ENCODE measurements at places on chromosomes 4 and X.
A peak's percentile ranks its signal among the peaks of the same experiment; 100 is the strongest.

- no peak for DNase-seq
Observed at GRCh38 chr4:26877406-26877805, 16.8 kb downstream of the STIM2 start.

DNA sequence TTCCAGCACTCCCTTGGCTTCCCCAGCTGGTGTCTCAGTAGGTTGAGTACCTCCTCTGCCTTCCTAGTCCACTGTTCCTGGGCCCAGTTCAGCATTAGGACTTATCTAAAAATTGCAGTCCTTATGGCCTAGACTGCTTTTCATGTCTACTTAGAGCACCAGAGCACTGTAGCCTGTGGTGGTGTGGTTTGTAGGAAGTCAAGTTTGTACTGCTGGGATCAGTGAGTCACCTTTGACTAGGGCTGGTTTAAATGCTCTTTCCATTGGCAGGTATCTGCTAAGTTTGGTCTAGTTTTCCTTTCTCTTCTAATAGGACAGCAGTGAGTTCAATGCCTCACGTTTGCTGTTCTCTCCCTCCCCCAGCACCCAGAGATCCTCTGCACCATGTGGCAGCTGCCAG lies 233.6 kb upstream of the WDFY3 start:
- DNase-seq: peak; percentile 10

DNA sequence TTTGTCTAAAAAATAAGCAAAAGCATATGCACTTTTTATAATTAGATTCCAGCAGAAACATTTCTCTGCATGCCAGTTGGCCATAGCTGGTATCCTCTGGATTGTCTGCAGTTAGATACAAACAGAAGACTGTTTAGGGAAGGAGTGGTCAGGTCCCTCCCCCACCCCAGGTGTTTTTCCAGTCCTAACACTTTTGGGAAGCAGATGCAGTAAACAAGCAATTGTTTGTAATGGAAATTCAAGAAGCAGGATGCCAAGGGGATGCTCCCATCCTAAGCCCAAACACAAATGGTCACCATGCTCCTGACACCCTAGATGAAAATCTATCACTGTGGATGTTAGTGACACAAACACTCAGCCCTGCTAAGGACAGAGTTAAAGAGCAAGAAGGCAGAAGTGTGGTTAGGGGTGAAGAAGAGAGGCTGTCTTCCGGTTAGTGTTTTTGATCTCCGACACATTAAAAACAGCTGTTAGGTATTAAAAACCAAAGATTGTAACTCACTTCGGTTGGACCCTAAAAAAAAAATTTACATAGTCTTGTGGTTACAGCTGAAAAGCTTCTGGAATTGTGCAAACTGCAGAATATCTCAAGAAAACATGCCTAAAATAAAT lies 7.9 kb downstream of the LEF1 start:
- DNase-seq: no peak

GRCh38 chr4:165627548-165627947 lies 245.5 kb upstream of the TLL1 start:
- DNase-seq: no peak

DNA sequence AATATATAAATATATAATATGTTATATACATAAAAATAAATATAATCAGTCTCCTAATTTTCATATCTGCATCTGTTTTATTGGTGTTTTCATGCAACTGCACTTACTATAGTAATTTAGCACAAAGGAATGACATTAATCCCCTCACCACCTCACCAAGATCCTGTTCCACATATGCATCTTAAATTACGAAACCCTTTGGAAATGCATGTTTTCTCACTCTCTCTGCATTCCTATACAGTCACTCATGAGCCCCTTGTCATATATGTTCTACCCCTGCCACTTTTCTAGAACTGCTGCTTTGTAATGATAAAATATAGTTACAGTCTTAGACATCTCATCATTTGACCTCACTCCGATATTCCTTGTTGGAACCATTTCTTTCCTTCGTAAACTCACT lies 728.7 kb upstream of the SLIT2 start:
- DNase-seq: no peak

DNA sequence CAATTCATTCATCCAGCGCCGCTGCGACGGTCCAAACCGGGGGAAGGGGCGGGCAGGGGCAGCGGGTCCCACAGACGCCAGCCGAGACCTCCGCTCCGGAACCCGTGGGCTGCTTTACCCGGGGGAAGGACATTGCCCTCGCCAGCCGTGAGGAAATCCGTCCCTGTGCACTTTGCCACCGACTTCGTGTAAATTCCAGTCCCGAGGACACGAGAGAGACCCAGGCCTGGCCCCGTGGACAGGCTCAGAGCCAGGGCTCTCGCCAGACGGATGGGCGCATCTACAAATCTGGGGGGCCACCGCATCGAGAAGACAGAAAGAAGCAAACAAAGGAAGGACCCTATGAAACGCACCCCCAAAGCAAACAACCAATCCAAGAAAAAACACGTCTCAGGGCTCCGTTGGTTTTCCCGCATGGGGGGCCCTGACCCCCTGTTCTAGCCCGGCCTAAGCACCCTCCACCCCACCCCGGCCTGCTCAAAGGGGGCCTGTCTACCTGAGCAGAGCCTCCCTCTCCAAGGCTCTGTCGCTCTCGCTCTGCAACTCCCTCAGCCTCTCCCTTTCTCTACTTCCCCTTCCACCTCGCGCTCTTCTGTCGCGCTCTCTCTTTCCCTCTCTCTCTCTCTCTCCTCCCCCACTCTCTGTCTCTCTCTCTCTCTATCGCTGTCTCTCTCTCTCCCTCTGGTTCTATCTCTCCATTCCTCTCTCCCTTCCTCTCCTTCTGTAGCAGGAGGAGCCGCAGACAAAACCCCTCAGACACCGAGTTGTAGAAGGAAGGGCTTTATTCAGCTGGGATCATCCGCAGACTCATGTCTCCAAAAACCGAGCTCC lies 11.3 kb downstream of the FRG2 start:
- DNase-seq: no peak

DNA sequence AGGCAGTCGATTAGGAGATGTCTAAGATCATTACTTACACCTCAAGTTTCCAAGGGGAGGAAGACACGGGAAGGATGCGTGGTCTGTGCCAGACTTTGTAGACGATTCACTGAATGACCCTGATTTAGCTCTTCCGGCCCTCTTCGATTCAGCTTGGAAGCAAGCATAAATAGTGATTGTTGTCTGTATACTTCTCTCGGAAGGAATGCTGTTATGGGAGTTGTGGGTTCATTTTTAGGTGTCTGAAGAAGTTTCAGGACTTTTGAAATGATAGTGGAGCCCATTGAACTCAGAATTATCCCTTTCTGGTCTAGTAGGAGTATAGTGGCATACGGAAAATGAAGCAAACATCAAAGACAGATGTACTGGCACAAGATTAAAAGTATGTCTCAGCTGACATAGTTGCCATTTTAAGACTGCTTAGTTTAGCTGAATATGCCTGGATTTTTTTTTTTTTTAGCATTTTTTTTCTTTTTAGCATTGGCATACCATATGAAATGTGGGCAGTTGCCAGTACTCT lies 1.0 kb upstream of the ANKRD17 start:
- DNase-seq: no peak

- no peak for DNase-seq
Observed at GRCh38 chr4:2799224-2799911, 6.5 kb downstream of the SH3BP2 start.

DNA sequence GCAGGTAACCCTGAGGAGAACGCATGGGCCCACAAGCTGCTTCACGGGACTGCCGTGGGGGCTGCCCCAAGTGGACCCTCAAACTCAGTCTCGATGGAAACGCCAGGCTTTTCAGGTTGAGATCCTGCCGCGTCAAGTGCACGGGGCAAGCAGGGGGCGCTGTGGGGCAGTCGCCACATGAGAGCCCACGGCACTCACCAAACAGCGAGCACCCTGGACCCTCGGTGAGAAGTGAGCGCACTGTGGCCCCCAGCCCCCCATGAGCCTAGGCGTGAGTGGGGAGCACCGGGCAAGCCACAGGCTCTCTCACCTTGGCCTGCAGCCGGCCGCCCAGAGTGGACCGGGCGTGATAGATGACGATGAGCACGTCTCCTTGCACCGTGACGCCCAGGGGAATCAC lies 50.9 kb upstream of the CPLX1 start:
- DNase-seq: no peak

GRCh38 chrX:119753639-119754257 lies 4.6 kb upstream of the SOWAHD start:
- DNase-seq: no peak

GRCh38 chr4:5368426-5368825 lies 317.1 kb downstream of the STK32B start:
- no peak for DNase-seq

DNA sequence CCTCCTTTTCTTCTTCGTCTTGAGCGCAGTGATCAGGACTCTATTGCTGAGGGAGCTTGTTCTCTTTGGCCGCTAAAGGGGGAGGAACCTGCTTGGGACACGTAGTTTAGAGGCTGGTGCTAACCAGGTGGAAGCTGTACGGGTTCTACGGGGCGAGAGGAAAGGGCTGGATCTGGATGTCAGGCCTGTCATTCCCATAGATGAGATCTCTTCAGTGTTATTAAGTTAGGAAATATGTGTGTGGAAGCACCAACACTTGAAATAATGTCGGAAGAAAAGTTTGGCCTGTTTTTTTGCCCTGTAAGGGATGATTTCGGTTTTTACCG lies 643 bp downstream of the SRP72 start:
- peak; percentile 55 for DNase-seq

DNA sequence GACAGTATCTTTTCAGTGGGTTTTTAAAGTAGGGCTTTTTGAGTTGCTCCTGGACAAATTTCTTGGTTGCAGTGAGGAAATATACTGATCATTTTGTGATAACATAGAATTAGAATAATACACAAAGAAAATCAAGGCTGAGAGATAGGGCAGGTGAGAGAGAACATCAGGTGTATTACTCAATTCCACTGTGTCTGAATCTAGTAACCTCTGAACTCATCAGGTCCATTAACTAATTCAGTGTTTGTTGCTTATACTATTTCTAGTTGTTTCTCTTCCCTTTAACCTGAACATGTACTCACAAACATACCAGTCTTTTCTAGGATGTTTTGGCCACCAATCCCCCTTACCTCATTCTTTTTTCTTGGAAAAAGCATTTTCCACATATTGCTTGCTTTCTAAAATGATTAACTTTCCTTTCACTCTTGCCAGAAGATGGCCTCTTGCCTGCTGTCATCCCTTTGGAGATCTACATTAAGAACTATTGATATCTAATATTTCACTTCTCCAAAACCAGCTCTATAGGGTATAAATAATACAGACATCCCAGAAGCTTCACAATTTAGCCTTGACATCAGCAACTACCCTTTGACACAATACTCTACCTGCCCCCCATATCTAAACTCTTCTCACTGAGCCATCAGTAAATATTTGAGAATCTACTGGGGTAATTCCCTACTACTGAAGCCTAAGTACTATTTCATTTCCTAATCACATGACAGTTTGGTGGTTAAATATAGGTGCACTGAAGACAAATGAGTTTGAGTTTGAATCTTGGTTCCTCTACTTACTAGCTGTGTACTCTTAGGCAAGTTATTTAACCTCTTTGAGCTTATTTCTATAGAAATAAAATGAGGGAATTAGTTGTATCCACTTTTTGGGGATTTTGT lies 470.8 kb upstream of the IGFBP7 start:
- DNase-seq: no peak

DNA sequence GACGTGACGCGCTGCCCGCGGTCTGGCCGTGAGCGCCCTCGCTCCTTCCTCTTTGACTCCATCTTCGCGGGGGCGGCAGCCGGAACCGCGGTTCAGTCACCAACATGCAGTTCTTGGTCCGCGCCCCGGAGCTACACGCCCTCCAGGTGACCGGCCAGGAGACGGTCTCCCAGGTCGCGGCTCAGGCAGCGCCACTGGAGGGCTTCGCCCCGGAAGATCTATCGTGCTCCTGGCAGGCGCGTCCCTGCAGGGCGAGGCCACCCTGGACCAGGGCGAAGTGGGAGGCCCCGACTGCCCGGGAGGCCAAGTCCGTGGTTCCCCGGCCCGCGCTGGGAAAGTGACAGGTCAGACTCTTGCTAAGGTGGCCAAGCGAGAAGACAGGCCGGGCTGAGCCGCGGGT lies 2.9 kb downstream of the TRIML2 start:
- no peak for DNase-seq

GRCh38 chrX:147884958-147885357 lies 26.8 kb upstream of the FMR1 start:
- no peak for DNase-seq

GRCh38 chr4:122531038-122531437 lies 74.5 kb upstream of the IL2 start:
- no peak for DNase-seq

- no peak for DNase-seq
Observed at GRCh38 chrX:43225626-43226328, 430.3 kb upstream of the MAOA start.

DNA sequence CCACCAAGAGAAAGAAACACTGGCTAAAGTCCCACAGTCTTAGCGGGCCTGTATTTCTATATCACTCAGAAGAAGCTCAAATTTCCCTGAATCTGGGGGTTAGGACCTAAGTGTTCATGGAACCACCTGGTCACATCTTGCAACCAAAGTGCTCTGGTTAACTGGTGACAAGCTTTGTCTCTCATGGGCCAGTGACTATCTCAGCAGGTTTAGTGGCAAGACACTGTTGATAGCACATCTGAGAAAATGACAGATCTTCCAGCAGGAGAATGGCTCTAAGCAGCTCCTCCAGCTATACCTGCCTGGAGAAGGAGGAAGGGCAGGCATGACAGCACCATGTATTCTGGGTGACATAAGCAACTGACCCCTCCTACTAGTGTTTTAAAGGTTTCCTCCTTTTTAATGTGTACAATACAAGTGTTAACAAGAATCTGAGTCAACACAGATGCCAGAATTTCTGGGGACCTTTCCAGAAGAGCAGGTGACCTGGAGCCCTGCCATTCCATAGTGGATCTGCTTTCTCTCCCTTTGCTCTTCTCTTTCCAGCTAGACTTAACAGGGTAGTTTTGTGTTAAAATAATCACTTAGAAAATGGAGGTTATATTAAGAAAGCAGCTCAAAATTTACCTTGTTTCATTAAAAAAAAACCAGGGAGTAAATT lies 17.3 kb upstream of the QRFPR start:
- DNase-seq: no peak

GRCh38 chrX:97790850-97791249 lies 907.1 kb downstream of the RPA4 start:
- DNase-seq: no peak

DNA sequence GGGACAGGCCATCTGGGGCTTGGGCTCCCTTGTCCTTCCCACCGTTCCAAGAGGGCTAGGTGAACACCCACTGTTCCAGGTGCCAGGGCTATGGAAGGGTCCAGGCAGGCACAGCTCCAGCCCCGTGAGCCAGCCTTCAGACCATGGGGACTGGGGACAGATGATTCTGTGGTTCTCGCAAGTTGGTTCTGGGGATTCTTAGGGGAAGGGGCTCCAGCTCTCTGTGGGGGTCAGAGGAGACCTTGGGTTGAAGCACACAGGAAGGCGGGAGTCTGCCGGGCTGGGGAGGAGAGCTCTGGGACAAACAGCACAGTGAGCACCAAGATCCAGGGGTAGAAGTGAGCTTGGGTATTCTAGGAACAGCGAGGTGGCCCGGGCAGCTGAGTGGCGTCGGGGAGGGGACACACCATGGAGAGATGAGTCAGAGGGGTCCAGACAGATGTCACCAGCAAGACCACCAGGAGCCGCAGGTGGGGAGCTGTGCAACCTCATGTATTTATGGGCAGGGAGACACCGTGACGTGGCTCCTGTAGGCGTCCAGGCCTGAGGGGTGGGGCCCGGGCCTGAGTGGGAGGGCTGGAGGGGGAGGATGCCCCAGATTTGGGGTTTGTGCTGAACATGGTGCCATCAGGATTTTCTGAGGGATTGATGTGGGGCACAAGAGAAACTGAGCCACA lies 48.8 kb upstream of the HMX1 start:
- no peak for DNase-seq

Measured in RWPE1 (cell line).